Gastroesophageal sphincter (tissue), 4 donors: ENCODE measurements at places on chromosomes 5 and 9.
A peak's percentile ranks its signal among the peaks of the same experiment; 100 is the strongest.

GRCh38 chr5:55154873-55155272 is 5.1 kb upstream of the GPX8 start:
- no peak for ATAC-seq

GRCh38 chr5:82789095-82789494 is 288.1 kb downstream of the TMEM167A start:
- no peak for ATAC-seq

DNA sequence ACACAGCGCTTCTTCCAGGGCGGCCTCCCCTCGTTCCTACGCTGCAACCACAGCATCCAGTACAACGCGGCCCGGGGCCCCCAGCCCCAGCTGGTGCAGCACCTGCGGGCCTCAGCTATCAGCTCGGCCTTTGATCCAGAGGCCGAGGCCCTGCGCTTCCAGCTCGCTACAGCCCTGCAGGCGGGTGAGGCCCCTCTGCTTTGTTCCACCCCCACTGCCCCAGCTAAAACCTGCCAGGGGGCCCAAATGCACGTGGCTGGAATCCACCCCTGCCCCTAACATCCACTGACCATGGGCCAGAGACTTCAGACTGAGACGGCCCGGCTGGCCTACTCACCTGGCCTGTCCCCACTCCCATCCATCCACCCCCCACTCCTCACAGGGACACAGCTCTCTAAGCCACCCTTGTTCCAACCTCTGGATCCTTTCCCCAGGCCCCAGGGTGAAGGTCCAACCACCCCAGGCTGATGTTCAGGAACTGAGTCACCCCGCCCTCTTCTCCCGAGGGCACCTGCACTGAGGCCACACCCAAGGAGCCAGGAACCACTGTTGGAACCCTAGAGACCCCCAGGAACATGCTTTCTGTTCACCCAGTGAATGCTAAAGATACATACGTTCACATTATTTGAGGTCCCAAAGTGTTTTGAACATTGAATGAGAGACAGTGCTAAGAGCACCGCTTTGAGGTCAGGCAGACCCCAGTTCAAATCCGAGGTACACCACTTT is 18.9 kb upstream of the ASS1 start:
- no peak for ATAC-seq

GRCh38 chr5:157486221-157486681 is 26.2 kb downstream of the NIPAL4 start:
- no peak for ATAC-seq

DNA sequence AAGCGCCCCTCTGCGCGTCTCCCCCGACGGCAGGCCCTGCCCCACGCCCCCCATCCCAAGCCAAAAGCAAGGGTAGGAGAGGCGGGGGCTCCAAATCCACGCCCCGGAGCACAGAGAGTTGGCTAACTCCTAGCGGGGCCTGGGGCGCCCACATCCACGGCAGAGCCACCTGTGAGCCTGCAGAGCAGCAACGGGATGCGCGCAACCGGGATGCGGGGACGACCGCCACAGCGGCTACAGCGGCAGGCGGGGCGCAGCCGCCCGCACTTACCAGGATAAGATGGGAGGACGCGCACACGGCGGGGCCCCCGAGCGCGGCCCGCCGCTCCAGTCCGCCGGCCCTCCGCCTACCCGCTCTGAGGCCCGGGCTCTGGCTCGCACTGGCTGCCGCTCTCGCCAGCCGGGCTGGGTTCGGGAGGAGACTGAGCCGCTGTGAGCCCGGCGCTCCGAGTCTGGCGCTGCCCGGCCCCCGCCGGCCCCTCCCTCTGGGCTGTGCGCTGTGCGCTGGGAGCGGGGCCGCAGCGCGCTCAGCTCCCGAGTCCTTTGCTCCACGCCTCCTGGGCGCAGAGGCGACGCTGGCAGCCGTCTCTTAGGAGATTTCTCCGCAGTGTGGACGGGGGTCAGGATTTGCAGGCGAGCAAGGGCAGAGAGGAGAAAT is at the start of gene SLC24A2:
Gene SLC24A2 (minus strand): TSS at position 424 of the 658 bp plus-strand sequence.
- no peak for ATAC-seq

GRCh38 chr9:116789081-116789480 is 102.0 kb downstream of the TRIM32 start:
- ATAC-seq = no peak

GRCh38 chr9:2138646-2139045 is 123.5 kb downstream of the SMARCA2 start:
- ATAC-seq = no peak

DNA sequence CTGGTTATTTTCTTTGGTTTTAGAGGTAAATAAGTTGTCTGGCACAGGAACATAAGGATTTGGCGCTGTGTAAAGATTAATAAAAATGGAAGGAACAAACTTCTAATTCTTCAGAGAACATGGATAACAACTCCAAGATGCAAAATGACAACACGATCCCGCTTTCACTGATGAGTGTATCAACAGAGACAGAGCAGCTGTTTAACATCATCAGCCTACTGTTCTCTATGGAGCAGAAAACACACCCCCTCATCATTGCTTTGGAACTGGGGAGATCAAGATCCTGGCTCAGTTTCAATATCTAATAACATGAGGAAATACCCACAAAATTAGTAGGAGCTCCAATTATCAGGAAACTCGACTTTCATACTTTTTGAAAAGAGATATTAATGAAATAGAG is 8.3 kb upstream of the GAS1 start:
- ATAC-seq = no peak

- no peak for ATAC-seq
Observed at GRCh38 chr9:138082918-138083636, 205.5 kb downstream of the CACNA1B start.

DNA sequence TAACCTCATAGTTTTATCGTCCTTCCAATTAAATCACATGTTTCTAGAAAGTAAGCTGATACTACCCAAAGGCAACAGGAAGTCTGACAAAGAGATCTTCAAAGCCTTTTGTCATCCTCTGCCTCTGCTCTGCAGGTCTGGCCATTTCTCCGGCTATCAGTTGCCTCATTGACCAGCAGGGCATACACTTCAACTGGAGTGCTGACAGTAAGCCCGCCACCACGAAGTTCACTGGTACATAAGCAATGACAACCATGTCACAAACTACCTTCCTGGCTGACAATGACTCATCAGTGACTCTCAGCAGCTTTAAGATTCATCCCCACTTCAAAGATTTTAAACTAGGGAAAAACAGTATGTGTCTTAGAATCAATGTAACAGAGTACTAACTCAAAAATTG is 20.6 kb downstream of the SPTLC1 start:
- no peak for ATAC-seq

DNA sequence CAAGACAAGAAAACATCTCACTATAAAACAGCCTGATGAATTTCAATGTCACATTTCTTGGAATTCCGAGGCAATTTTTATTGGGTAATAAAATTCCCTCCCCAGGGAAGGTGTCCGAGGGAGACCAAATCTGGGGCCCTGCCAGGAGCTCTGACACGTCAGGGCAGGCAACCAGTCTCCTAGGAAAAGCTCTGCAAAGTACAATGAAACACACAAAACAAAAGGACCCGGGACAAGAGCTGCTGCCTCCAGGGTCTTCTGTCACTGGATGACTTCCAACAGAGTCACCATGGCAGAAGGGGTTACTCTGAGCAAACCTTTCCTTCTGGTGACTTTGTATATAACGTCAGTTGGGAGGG is 50.8 kb downstream of the SAXO1 start:
- ATAC-seq = no peak

GRCh38 chr5:32562843-32563242 is 22.5 kb upstream of the SUB1 start:
- ATAC-seq = no peak

GRCh38 chr5:179284751-179285631 is 60.3 kb downstream of the ADAMTS2 start:
- ATAC-seq = peak; percentile 68

DNA sequence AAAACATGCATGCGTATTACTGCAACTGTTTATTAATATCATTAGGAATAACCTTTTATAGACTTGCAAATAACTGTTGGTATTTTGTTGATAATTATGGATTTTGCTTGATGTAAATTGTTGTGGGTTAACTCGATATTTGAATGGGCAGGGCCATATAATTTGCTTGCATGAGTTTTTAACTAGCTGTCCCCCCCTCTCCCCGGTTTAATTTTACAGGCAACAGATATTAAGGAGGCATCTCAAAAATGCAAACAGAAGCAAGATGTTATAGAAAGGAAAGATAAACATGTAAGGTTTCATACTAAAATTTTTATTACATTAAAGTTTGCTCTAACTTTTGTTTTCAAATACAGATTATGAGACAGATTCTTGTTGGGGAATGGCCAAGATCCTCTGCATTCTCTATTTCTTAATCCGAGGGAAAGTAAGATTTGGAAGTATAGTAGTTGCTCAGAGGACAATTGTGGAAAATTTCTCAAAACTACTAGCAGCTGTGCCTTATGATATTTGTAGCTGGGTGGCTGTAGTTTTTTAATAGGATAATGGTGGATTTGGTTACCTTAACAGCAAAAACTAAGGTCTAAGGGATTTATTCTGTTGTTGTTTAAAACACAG is 27.3 kb downstream of the SMC5 start:
- ATAC-seq = no peak

DNA sequence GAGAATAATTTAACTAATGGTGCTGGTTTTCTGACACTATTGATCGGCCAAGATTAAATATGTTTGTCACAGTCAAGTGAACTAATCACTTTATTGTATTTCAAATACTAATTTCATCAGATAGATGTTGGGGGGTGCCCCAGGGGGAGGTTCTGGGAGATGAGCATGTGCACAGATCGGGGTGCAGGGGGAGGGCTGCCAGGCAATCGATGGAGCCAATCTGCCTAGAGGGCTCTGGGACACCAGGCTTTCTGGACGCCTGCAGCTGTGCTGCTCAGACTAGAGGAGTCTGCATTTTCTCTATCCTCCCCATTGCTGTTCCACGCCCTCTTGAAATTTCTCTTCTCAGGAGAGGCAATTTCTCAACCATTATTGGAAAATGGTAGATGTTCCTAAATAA is 100.0 kb upstream of the ALDH1B1 start:
- no peak for ATAC-seq

DNA sequence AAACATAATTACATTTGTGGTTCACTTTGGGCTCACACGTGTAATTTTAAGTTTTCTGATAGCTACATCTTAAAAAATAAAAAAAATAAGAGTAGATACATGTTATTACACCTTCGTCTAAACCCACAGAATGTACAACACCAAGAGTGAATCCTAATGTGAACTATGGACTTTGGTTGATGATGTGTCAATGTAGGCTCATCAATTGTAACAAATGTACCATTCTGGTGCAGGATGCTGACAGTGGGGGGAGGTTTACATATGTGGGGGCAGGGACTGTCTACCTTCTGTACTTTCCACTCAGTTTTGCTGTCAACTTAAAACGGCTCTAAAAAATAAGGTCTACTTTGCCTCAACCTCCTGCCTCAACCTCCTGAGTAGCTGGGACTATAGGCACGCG is 2.5 kb upstream of the RECK start:
- no peak for ATAC-seq

- ATAC-seq = no peak
Observed at GRCh38 chr5:82799361-82800077, 277.7 kb downstream of the TMEM167A start.

GRCh38 chr5:143213851-143214363 is 189.6 kb downstream of the NR3C1 start:
- no peak for ATAC-seq

DNA sequence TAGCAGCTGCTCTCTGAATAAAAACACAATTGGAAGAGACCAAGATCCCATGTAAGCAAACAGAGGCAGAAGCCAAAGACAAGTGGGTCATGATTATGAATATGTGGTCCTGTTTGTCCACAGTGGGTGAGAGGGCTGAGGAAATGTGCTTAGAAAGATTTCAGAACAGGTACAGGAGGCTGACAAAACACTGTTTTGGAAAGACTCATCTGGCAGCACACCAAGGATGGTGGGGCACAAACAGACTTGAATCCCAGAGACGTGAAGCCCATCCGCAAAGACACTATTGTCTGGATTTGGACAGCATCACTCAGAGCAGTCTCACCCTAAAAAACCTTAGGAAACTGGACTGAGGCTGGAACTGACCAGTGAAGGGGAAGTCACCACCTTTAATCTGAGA is 85.0 kb downstream of the ADRB2 start:
- ATAC-seq = no peak

DNA sequence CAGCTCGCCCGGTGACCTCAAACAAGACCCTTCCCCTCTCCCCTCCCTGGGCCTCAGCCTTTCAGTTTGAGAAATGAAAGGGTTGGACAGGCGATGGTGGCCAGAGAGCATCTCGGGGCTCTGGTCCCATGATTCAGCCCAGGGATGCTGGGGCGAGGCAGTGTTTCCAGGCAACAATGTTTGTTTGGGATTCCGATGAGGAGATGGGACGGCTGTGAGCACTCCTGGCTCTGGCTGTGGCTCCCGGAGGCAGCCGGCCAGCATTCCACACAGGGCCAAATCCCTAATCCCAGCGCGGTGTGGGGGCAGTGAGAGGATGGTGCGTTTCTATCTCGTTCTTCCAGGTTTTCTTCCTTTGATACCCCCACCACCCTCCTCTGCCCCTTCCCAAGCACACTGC is 66.0 kb downstream of the HMCN2 start:
- ATAC-seq = peak; percentile 79
